Stimulated activated CD4-positive, alpha-beta T cell treated with anti-CD3 and anti-CD28 coated beads, Interleukin-4, amount 100 ng/mL, for 24 hours (primary cell): ENCODE measurements at places on chromosomes 2 and 18.
A peak's percentile ranks its signal among the peaks of the same experiment; 100 is the strongest.

GRCh38 chr18:34957119-34957863, 83.9 kb upstream of the MAPRE2 start:
- no peak for DNase-seq

DNA sequence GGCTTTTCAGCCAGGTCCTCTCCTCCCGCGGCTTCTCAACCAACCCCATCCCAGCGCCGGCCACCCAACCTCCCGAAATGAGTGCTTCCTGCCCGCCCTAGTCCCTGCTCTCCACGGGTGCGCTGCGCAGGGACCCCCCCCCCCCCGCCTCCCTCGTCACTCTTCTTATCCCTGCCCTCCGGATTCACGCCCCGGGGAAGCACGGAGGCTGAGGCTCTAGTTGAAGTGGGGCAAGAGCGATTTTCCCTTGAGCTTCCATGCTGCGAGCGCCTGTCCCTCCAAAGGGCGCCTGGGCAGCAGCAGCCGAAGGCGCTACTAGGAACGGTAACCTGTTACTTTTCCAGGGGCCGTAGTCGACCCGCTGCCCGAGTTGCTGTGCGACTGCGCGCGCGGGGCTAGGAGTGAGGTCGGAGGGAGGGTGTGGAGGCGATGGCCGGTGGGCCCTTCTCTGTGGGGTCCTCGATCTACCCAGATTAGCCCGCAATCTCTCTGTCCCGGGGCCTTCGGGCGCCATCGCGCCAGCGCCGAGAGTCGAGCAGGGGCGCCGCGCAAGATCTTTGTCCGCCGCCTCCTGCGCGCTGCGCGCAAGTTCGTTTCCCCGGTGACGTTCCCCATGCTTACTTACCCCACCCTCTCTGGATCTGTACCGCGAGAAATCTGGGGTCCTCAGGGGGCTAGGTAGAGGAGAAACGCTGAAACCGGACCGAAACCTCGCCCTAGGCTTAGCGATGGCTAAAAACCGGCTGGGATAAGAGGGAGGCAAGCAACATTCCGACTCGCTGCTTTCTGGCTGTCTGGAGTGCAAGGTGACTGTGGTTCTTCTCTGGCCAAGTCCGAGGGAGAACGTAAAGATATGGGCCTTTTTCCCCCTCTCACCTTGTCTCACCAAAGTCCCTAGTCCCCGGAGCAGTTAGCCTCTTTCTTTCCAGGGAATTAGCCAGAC, 677 bp downstream of the GAD1 start:
- no peak for DNase-seq

GRCh38 chr2:128394007-128394730, 75.5 kb upstream of the HS6ST1 start:
- DNase-seq, result no peak

DNA sequence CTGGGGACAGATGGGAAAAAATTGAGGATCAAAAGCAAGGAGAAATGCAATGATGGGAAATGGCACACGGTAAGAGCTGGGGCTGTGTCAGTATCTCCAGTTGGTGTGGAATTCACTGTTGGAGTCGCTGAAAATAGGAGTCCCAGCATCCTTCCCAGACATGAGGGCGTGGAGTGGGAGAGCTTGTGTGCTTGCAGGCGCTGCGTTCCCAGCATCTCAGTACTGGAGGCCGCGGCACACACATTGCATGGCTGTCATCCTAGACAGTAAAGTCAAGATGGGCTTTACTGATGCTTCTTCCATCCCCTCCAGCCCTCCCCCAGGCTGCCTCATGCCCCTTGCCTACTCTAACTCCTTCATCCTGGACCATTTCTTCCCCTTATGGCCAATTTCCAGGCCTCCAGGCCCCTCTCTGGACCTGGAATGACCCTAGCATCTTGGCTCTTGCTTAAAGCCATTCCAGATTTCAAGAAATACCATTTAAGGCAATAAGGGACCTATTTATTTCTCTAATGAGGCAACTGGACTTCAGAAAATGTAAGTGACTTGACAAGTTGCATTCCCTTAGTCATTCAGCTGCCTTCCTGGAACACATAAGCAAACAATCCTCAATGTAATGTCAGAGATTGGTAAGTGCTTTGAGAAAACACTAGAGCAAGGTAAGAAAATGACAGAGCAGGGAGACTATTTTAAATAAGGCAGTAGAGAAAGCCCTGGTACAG, 70.5 kb upstream of the TTC39C start:
- DNase-seq, result no peak

DNA sequence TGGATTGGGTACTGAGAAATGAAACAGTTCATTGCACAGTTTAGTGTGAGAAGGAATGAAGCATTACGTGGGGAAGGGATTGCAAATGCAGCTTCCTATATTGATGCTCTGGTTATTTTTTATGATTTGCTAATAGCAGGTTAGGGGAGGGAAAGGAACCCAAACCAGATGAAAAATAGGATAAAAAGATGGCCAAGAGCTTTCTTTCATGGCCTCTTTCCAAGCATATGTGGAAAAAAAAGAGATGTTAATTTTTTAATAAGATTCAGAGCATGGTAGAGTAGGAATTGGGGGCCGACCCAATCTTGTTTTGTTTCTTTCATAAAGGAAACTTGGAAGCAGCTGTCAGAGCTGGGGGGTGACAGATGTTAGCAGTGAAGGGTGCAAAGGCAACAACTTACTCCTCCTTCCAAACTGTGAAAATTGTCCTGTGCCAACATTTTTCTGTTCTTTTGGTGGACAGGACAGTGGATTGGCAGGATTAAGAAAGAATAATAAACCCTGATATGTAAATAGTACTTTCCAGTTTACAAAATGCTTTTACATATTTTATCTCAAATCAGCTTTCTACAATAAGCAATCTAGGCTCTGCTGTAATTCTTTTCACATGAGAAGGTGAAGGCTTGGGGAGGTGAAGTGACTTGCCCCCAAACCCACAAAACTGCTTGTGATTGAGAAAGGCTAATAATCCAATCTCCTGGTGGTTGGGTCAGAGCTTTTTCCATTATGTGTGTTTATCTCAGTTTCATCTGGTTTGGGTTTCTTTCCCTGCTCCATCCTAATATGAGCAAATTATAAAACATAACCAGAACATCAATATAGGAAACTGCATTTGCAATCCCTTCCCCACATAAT, 270.1 kb downstream of the ETAA1 start:
- no peak for DNase-seq

- no peak for DNase-seq
These were observed 40.1 kb downstream of the MRPL35 start for GRCh38 chr2:86239326-86239725.

GRCh38 chr18:76380791-76381405, 114.1 kb downstream of the ZNF516 start:
- DNase-seq, result no peak

GRCh38 chr18:63570721-63571120, 16.4 kb upstream of the SERPINB13 start:
- no peak for DNase-seq

DNA sequence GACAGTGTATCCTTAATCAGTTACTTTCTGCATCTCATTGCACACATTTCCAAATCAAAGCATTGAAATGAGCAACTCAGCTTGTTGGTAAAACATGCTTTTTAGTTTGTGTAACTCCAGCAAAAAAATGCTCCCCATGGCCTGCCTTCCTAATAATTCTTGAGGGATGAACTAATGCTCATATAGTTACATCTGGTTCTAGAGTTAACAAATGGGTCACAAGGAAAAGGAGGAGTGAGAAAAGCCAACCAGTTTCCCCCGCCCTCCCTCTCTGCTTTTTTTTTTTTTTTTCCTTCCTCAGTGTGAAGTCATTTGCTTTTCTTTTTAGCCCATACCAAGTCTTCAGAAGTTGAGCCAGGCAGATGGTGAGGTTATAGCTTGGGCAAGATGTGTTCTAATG, 231.7 kb downstream of the MTX2 start:
- no peak for DNase-seq

DNA sequence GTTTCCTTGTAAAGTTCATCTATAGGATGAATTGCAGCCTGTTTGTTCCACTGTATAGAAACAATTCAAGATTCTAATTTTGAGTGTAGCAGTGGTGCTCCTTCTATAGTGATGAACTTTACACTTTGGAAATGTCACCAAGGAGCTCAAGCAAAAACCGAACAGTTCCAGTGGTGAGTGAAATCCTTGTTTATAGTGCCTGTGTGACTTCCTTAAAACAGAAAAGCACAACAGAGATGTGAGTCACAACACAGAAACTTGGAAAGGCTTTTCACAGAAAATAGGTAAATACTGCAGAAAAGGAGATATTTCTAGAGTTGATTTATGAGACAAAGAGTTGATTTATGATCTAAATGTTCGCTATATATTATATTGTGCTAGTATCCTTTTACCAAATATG, 482.0 kb downstream of the PTPRM start:
- DNase-seq, result no peak

DNA sequence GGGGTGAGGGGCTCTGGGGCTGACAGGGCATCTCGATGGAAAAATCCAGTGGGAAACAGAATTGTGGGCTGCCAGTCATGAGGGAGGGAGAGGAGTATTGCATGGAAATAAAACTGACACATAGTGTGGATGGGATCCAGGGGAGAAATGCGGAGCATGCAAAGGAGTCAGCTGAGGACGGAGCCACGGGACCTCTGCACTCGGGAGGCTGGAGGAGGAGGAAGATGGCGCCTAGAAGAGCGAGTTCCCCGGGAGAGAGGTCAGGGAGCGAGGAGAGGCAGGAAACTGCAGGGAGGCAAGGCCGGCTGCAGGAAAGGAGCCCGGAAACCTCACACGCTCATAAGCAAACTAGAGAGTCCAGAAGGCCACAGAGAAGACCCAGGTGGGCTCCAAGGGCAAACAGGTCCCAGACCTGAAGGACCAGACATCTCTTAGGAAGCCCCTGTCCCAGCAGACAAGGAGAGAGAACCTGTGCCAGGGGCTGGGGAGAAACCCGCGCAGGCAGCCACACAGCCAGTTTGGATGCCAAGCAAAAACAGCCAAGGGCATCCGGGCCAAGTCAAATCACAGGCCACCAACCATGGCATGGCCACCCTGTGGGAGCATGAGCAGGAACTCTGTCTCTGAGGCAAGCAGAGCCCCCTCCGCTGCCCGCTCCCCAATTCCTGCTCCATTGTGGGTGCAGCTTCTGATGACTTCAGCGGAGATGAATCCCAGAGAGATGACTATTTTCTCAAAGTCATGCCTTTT, 218.8 kb upstream of the ID2 start:
- no peak for DNase-seq

DNA sequence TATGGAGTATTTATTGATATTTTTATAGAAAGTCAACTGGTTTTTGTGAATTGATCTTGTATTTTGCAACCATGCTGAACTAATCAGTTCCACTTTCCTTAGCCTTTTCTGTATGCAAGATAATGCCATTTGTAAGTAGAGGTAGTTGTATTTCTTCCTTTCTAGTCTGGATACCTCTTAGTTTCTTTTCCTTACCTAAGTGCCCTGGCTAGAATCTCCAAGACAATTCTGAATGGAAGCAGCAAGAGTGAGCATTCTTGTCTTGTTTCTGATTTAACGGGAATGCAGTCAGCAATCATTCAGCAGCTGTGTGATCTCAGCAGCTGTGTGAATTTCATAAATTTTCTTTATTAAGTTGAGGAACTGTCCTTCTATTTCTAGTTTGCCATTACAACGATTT, 73.4 kb downstream of the NRXN1 start:
- no peak for DNase-seq

- no peak for DNase-seq
These were observed 96.1 kb downstream of the RBMS1 start for GRCh38 chr2:160397530-160397865.

DNA sequence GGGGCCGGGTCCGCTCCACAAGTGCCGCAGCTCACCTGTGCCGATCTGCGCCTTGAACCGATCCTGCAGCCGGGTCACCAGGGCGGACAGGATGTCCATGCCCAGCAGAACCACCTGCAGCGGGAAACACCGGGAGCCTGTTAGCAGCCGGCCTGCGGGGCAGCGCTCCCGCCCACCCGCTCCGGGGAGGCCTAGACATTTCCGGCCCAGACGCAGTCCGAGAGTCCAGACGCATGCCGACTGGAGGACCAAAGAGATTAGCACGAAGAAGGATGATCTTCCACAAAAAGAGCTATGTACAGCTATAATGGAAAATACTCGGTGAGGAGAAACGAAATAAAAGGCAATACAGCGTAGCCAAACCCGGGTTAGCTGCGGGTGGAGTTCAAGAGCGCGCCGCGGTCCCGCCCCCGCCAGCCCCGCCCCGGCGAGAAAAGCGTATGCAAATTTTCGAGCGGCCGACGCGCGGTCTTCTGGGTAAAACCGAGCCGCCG, 421 bp upstream of the RNU4ATAC start:
- peak; percentile 87 for DNase-seq

DNA sequence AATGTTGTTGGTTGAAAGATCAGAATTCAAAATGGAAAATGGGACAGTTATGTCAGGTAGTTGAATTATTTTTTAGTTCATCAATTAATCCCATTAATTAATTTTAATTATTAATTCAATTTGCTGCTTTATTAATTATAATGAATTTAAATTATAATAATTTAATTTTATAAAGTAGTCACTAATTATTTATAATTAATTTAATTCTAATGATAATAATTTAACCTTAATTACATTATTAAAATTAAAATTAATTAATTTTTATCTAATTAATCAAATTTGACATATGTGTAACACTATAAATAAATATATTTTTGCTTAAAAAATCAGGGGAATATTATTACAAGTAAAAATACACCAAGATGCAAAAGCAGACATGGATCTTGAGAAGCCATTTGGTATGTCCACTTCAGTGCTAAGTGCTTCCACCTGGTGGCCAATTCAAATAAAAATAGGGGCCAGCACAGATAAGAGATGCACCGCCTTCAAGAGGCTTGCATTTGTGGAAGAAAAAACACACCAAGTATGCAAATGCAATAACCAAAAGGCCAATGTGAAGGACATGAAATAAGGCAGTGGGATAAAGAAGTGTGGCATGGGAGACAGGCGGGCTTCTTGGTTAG, 73.2 kb downstream of the MBP start:
- DNase-seq, result peak; percentile 54

DNA sequence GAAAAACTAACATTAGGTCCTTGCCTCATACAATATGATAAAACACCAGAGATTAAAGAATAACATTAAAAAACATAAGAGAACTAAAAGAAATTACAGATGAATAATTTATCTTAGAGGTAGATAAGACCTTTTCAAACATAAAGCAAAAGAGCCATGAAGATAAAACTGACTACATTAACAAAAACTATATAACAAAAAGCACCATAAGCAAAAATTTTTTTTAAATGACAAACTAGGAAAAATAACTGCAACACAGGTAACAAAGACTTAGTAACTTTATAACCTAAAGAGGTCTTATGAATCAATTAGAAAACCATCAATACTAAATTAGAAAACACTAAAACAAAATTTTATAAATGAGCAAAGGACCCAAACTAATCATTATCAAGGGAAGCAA, 16.3 kb upstream of the SERTAD2 start:
- DNase-seq, result no peak

DNA sequence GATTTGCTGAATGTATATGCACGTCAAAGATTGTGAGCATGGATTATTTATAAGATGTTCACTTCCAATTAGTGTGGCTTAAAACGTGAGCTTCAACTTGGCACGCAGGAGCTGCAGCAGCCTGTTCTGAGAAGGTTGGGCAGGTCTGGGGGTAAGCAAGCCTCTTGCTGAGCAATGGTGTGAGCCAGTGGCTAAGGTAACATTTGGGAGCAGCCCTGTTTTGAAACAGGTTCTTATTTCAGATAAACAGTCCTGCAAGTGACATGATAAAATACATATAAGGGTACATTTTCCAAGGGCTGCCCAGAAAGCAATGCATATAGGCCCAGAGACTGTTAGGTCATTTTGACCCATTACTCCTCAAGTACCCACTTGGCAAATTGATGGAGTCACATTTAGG, 415.3 kb downstream of the ZNF521 start:
- no peak for DNase-seq
